ENCODE measurements at places on chromosomes 16 and 17.

GRCh38 chr16:52492789-52493357 lies 54.1 kb downstream of the TOX3 start:
- DNase-seq = no peak

DNA sequence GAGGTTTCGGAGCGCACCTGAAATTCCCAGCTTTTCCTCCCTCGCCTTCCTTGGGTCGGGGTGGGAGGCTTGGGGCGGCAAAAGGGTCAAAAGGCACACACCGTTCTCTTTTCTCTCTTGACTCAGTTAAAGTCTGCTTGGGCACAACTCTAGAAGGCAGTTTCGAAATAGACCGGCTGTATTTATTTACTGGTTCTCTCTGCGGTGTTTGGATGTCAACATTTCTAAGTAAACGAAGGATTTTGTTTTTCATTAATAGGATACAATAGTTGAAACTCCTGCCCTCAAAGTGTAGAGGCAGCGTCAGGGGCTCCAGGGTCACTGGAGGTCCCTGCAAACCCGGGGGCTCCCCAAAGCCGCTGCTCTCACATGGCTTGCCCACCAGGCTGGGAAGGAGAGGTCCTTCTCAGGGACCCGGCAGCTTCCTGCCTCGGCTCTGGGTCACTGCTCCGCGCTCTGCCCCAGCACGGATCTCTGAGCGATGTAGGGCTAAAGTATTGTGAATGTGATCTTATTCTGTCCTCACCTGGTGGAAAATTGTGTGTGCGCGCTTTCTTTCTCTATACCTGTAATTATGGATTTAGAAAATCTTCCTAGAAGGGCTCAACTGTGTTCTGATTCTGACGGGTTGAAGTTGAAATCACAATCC lies 952 bp downstream of the BMERB1 start:
- no peak for DNase-seq

- DNase-seq = no peak
These were observed 101.9 kb upstream of the COX10 start for GRCh38 chr17:13967416-13967815.

DNA sequence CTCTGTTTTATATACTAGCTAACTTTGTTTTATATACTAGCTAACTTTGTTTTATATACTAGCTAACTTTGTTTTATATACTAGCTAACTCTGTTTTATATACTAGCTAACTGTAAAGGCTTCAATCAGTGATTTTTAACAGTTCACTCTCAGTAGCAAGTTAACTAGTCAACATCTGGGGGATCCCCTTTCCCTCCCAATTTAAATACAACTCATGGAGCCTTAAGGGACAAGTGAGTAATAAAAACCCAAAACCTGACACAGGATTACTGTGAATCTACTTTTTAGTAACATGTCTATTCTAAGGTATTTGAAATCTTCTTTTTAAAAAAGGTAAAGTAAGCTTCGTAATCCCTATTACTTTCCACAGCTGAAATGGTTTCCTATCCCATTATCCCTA lies 32.2 kb downstream of the FAM222B start:
- DNase-seq = no peak

DNA sequence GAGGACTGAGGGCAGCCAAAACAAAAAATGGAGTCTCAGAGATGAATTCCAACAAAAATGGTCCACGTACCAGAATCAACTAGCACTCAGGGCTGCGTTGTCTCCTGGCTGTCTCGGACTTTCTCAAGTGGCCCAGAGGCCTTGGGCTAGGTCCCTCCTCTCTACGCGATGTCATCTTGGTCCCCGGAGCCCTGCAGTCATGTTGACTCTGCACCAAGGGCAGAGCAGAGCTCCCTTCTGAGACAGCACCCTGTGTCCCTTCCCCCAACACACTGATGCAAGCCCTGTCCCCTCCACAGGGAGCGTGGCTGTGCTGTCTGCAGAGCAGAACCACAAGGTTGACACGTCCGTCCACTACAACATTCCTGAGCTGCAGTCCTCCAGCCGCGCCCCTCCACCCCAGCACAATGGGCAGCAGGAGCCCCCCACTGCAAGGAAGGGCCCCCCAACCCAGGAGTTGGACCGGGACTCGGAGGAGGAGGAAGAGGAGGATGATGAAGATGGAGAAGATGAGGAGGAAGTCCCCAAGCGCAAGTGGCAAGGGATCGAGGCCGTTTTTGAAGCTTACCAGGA lies 20.8 kb downstream of the GINS2 start:
- no peak for DNase-seq

- no peak for DNase-seq
These were observed 85.2 kb downstream of the SMG6 start for GRCh38 chr17:2218426-2218825.

DNA sequence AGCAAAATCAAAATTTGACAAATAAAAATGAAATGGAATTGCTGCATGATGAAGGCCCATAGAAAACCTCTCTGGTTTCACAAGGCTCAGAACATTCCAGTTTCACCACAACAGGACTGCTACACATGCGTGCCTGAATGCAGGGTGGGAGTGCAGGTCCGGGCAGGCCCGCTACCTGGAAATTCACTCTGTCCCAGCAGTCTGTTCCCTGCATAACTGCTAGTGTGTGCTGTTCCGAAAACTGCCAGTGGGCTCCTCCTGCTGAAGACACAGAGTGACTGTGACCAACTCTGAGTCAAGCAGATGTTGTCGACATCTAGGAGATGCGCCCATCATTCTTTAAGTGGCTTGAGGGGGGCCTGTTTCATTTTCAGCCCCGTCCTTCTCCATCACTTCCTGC lies 284.8 kb upstream of the MAF start:
- no peak for DNase-seq

DNA sequence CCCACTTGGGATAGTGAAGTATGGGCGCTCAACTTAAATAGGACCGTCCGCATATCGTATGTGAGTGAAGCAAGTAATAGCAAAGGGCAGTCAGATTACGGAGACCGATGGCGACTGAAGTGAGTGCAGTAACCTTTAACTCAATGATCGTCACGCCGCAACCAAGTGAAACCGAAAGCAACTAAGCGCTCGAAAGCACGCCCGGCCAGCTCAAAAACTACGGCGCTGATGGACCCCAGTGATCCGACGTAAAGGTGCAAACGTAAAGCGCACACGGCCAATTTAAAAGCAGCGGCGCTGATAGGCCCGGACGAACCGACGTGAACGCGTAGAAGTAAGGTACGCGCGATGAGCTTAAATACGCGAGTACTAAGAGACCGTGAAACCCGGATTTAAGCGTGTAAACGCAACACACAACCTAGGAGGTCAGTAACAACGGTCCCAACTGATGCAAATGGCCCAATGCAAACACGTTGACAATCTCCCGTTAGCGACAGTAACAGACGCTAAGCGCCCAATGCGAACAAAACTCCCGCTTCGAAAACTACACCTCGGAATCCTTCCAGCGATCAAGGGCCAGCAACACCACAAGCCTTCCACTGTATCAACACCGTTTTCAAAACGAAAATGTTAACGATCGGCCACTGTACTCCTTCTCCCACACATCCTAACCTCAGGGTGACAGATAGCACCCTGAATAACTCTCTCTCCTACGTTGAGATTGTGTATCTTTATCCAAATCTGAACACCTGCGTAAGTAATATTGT lies 37.9 kb upstream of the ARL4D start:
- no peak for DNase-seq

DNA sequence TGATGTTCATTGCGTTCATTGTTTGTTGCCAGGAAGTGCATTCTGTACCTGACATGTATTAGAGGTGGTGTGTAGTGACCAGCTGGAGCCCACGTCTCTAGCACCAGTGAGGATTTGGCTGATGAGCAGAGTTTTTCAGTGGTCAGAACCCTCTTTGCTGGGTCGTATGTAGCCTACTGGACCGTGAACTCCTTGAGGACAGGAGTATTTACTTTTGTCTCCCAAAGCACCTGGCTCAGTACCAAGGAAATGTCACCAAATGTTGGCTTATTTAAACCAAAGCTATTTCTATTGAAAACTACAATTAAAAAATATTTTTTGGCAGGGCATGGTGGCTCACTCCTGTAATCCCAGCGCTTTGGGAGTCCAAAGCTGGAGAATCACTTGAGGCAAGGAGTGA lies 262.7 kb downstream of the SNX29 start:
- no peak for DNase-seq

GRCh38 chr17:58597371-58597770 lies 82.9 kb upstream of the MTMR4 start:
- DNase-seq = no peak

- DNase-seq = no peak
These were observed 16.3 kb downstream of the MPP3 start for GRCh38 chr17:43816336-43817320.

GRCh38 chr17:75371981-75372380 lies 33.5 kb downstream of the GRB2 start:
- no peak for DNase-seq

DNA sequence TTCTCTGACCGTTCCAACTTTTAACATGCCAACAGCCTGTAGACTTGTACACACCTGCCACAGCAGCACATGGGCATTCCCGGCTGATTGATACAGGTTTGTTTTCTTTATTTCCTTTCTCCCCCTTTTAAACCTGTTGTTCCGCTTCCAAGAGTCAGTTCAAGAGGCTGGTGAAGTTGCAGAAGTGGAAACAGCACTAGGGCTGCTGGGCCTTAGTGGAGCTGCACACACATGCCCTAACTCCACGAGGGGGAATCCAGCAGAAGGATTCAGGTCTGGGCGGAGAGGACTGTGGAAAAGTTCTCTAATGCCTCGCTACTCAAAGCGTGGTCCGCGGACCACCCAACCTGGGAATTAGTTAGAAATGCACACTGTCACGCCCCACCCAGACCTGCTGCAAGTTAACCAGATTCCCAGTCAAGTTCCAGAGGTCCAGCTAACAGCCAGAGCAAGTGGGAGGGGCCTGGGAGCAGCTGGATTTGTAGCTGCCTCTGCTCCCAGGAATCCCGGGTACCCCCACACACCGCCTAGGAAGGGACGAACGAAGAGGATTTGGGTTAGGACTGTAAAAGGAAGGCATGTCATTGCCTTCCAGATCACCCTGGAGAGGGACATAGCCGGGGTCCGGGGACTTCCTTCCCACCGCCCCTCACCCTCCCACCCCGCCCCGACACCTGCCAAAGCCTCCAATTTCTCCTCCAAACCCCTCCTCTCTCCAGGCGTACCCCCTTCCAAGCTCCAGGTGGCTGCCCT lies 542 bp downstream of the SLC39A11 start:
- DNase-seq = no peak

DNA sequence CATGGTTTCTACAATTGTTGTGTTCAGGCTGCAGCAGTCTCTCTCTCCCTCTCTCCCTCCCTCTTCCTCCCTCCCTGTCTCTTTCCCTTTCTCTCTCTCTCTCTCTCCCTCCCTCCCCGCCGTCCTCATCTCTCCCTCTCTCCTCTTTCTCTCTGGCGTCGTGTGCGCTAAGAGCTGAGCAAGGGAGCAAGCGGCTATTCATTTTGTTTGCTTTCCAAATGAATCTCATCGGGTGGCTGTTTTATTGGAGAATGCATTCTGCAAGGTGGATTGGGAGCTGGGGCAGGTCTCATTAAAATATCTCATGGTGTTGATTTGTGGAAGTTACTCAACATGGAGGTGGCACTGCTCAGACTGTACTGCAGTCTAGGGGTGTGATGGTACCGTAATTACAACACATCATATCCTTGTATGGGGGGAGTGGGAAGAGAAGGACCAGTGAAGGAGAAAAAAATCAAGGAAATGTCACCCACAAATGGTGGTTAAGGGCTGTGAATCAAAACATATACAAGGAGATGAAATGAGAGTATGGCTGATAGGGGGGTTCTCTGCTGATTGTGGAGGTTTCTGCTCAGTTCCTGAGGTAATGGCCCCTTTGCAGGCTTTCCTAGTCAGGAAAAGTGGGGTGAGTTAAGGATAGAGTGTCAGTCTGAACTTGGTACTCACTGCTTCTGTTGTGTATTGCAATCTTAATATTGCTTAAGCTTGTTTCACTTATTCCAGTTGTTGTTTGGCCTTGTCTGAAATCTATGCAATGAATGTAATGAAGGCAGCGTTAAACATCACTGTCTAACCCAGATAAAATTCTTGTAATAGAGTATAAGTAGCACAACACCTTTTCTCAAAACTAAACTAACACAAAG lies 2.7 kb downstream of the MSL1 start:
- no peak for DNase-seq

- DNase-seq = no peak
These were observed 242.0 kb downstream of the HS3ST3A1 start for GRCh38 chr17:13359774-13360173.

- DNase-seq = no peak
These were observed 121.7 kb upstream of the CCL2 start for GRCh38 chr17:34133350-34133749.

GRCh38 chr16:59634951-59635350 lies 900.8 kb upstream of the GOT2 start:
- no peak for DNase-seq

GRCh38 chr17:51745993-51746392 lies 412.5 kb downstream of the CA10 start:
- DNase-seq = no peak

GRCh38 chr16:79288066-79288465 lies 312.5 kb downstream of the MAF start:
- no peak for DNase-seq

- DNase-seq = no peak
These were observed 68.0 kb downstream of the CNTNAP4 start for GRCh38 chr16:76345163-76345661.

DNA sequence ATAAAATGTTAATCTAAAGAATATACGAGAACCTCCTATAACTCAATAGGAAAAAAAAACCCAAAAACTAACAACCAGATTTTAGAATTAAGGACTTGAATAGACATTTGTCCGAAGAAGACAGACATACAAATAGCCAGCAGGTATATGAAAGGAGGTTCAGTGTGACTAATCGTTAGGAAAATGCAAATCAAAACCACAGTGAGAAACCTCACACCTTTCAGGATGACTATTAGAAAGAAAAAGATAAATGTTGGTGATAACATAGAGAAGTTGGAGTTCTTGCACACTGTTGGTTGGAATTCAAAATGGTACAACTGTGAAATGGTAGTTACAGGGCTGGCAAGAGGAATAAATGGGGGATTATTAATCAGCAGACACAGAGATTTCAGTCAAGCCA lies 339.0 kb downstream of the TMEM114 start:
- DNase-seq = no peak

- DNase-seq = peak; percentile 49
These were observed 9.6 kb downstream of the PIK3R6 start for GRCh38 chr17:8857919-8858318.

DNA sequence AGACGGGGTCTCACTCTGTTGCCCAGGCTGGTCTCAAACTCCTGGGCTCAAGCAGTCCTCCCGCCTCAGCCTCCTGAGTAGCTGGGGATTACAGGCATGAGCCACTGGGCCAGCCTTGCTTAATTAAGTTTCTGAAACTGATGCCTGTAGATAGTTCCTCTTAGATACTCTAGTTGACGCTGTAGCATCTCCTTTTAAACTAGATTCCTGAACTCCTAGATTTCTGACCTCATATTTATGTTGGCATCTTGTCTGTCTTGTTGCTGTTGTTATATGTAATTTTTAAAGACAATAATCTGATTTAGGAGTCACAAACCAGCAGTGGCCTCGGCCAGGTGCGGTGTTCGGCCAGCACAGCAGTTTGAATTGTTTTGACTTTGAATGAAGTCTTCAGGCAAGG lies 37.5 kb downstream of the DHRS7B start:
- DNase-seq = no peak

- no peak for DNase-seq
These were observed 2.2 kb upstream of the LIMD2 start for GRCh38 chr17:63701868-63702720.

GRCh38 chr17:1546292-1546922 lies 16.2 kb downstream of the PITPNA start:
- DNase-seq = no peak

GRCh38 chr17:16328997-16329396 lies 24.3 kb downstream of the CENPV start:
- no peak for DNase-seq

GRCh38 chr17:71395901-71396300 lies 724.9 kb upstream of the SOX9 start:
- no peak for DNase-seq

GRCh38 chr17:63437287-63438091 lies 8.6 kb downstream of the CYB561 start:
- no peak for DNase-seq

Measured in GM18507 (cell line).